ENCODE measurements at places on chromosomes 7 and 10. TPM values are rescaled to one million over a fixed set of nuclear protein-coding genes. Genes with fewer than 3 reads are reported as not detected.
A peak's percentile ranks its signal among the peaks of the same experiment; 100 is the strongest.

GRCh38 chr7:92851732-92852131, 15.4 kb upstream of the CDK6 start:
- no peak for DNase-seq

DNA sequence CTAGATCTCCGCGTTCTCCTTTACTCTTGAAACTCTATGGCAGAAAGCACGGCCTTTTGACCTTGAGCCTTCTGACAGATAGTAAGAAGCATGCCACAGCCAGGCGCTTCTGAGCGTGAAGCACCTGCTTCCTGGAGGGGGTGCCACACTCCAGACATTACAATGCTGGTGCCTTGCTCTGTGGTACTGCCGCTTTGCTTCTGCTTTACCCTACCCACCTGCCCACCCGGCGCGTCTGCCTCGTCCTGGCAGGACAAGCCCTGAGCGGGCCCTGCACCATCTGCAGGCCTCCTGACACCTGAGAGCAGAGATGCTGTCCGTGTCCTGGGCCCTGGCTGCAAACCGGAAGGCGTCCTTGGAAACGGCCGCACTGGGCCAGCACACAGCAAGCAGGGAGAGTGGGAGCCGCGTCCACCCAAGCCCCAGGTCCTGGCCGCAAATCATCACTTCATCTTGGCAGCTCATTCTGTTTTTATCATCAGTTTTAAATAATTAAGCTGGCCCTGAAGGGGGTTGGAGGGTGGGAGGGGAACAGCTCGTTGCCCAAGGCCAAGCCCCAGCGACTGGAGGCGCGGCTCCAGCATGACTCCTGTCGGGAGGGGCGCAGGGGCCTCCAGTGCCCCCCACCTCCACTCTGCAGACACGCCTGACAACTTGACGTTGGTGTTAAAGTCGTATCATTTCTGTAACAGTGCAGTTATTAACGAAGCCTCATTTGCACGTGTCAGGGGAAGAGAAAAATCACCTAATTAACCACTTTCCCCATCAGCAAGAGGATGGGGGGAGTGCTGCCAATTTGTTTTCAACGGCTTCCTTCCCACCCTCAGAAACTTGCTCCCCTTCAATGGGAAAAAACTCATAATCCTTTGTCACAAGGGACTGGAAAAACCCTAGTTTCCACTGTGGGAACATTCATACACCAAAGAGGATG, 132.2 kb downstream of the MAD1L1 start:
- no peak for DNase-seq

DNA sequence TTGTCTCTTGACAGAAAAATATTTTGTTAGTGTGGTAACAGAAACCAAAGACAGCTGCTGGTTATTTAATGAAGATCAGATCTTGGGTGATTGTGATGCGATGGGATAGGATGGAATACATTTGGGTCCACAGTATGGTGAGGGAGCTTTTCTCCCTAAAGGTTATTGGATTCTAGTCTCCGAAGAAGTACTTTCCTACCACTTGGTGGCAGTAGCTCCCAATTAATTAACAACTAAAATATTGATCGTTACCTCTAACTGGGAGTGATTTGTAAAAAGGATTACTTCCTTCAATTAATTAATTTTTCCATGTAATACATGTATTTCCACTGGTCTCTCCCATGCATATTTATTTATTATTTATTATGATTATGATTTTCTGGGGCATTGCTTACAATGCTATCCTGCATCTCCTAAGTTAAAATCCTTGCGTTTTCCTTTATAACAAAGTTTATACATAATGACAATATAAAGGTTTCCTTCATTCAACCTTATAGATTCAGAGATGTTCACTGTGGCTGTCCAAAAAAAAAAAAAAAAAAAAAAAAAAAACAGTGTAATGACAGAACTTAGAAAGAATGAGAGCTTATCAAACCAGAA, 25.6 kb downstream of the TMEM196 start:
- DNase-seq = peak; percentile 73

DNA sequence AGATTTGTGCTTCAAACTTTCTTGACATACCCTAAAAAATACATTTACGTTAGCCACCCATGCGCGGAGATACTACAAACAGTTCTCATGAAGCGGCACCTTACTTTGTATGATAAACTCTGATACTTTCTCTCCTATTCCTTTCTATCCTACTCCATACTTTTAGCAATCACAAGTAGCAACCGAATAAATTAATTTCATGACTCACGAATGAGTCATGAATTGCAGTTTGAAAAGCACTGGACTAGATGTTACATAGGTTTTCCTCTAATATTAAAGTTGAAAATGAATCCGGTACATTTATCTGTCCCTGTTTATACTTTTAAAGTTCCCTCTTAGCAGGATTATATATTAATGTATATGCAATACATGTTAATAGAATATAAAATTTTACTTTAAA, 67.6 kb downstream of the CUBN start:
- peak; percentile 84 for DNase-seq

The SPOCK2 gene
- total RNA-seq = 0.36 TPM

DNA sequence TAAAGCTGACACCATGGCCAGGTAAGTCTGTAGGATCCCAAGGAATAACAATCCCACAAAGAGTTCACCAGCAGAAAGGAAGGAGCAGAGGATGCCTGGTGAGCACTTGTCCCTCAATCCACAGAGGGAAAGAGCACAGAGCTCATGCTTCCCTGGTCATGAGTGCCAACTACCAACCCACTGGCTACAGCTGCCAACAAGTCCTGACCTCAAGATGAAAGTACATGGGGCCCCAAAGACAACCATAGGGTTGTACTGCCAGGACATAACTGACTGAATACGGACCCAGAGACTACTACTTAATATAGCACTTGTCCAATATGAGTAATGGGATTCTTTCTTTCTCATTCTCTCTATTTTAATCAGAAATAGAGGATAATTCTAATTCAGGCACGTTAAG, 83.3 kb downstream of the JCAD start:
- DNase-seq = no peak

DNA sequence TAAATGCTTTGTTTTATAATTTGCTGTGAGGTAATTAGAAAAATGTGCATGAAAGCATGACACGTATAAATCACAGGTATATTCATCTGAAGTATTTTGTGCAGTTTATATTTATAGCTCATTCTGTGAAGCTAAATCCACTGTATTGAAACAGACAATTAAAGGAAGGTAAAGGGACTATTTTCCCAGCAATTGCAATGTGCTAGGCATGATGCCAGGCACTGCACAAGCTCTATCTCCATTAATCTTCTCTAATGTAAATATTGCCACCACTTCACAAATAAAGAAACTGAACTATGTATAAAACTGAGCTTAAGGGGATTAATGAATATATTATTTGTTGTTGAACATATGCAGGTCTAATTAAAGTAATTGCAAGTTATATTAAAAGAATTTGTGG, 1012.5 kb downstream of the NRG3 start:
- DNase-seq = no peak

DNA sequence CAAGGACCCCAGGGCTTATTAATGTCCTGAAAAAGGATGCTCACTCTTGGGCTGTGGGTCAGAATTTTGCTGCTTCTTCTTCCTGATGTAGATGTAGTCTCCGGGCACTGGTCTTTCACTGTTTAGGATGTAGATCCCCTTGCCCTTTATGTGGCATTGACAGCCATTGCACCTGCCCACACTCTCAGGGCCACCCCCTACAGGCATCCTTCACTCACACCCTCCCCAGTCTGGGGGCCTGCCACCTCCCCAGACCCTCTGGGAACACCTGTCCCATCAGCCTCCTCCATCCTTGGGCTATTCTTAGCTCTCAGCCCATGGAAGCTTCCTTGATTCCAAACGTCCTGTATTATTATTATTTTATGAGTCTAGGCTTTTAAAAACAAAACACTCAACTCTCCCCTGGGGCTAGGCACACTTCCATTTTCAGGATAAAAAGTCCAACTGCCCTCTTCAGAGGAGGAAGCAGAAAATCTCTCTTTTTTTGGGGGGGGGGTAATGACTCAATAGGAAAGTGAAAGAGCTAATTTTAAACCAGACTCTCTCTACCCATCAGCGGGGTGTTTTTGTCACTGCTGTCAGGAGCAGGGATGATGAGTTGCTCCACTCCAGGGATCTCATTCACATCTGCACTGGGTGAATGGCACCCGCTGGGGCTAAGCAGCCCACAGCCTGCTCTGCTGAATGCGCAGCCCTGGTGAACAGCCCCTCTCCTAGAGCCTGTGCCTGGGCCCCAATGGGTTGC, 11.5 kb upstream of the KLRG2 start:
- no peak for DNase-seq

The ACTR3C gene
- not detected for total RNA-seq

DNA sequence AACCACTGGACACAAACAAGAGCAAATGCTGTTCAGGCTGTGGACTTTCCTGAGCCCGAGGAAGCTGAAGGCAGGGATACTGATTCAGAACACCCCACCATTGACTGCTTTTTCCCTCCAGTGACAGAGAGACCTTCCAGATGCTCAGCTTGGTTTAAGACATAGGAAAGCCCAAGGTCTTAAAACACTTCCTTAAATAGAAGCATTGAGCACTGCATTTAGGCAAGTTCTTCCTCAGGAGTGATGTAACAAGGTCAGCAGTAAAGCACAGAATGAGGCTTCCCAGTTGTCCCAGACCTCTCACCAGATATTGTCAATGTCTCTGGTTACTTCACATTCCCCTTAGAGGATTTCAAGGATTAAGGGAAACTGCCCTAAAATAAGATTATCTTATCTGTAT, 19.6 kb upstream of the CDCA7L start:
- DNase-seq = peak; percentile 6

The DLX6 gene
- not detected for total RNA-seq

DNA sequence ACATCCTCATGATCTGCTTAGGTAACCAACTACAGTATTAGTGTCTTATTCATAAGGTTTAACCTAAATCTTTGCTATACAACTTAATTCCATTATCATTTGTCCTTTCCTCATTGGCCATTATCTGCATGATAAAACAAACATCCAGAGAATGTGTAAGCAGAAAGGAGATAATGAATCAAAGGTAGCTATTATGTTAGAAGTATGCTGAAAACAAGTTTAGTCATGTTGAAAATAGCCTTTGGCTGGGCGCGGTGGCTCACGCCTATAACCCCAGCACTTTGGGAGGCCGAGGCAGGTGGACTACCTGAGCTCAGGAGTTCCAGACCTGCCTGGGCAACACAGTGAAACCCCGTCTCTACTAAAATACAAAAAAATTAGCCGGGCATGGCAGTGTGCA, 78.2 kb downstream of the NT5C2 start:
- no peak for DNase-seq

- no peak for DNase-seq
Observed at GRCh38 chr10:11328264-11329061, 283.0 kb downstream of the USP6NL start.

- peak; percentile 86 for DNase-seq
Observed at GRCh38 chr7:44101966-44102845, 1.9 kb upstream of the AEBP1 start.

DNA sequence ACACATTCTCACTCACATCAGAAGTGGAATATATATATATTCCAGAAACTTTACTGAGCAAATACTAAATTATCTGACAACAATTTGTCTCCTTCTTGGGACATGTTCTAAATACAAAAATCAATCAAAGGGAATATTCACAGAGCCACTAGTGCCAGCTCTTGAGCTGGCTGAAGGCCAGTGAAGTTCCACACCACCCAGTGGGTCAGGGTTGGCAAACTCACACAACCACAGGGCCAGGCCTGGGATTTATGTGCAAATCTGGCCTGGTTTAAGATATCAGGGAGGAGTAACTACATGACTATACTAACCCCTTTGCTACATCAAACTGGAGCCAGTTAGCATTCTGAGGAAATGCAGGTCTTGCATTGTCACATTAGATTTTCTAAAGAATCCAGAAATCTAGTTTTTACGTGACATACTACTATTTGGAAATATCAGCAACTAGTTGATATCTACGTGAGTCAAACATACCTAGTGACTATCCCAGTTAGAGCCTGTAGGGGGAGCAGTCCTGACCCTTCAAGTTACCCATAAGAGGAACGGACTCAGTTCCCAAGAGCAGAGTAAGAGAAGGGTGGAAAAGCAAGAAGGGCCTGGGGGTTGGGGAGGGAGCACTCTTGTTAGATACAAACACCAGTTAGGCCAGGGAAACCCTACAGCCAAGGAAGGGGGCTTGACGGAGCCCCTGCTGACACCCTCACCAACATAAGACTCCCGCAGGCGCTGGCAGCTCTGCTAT, 600.4 kb downstream of the KCNMA1 start:
- no peak for DNase-seq

DNA sequence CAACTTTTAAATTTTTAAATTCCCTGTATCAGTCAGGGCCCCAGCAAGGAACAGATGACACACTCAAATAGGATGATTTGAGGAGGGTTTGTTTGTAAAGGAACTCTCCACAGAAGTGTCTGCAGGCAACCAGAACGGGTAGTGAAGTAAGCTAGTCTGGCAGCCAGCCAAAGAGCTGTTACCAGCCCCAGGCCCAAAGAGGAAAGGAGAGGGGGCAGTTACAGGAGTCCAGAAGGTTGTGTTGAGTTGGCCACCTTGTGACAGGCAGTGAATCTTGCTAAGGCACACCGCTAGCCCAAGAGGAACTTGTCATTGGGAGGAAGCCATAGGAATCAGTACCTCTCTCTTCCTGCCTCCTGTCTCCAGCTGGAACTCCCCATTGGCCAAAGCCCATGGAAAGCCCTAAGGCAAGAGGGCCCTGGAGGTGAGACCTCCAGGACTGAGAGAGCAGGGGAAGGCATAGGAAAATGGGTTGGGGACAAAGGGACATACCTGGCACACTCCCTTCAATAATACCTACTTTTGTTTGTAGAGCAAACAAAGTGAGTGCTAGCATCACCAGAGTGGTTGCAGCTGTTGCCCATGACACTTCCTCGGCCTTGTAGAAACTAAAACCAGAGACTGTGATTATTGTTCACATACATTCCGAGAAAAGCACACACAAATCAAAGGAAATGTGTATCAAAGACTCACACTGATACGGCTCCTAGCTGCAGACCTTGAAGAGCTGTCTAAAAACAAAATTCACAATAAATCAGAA, 25.4 kb upstream of the GATAD1 start:
- DNase-seq = no peak

DNA sequence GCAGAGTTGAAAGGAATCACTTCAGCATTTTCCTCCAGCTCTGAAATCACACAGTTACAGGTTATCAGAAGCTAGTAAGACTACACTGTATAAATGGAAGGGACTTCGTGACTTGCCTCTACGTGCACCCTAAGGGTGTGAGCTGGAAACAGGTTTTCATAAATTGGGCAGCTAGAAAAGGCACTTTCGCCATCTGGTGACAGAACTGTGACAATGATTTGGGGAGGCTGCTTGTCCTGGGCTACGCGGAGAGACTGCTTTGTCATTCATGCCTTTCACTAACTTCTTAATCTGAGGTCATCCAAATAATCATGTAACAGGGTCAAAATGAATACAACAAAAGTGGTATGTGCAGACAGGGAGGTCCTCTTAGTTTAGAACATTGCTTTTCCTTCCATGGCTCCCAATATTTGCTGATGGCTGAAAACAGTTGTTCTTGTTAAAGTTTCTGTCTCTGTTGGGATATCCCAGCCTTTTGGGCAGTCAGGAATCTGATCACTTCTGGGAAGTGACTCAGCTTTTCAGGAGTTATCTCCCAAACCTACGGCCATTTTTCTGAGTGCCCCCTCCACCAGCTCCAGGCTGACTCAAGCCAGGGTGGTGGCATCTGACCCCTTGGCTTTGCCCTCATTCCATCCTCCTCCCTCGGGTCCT, 17.8 kb downstream of the VWC2 start:
- no peak for DNase-seq

All from fibroblast of the aortic adventitia (primary cell).